ENCODE measurements at places on chromosomes 11 and 22.
A peak's percentile ranks its signal among the peaks of the same experiment; 100 is the strongest.

DNA sequence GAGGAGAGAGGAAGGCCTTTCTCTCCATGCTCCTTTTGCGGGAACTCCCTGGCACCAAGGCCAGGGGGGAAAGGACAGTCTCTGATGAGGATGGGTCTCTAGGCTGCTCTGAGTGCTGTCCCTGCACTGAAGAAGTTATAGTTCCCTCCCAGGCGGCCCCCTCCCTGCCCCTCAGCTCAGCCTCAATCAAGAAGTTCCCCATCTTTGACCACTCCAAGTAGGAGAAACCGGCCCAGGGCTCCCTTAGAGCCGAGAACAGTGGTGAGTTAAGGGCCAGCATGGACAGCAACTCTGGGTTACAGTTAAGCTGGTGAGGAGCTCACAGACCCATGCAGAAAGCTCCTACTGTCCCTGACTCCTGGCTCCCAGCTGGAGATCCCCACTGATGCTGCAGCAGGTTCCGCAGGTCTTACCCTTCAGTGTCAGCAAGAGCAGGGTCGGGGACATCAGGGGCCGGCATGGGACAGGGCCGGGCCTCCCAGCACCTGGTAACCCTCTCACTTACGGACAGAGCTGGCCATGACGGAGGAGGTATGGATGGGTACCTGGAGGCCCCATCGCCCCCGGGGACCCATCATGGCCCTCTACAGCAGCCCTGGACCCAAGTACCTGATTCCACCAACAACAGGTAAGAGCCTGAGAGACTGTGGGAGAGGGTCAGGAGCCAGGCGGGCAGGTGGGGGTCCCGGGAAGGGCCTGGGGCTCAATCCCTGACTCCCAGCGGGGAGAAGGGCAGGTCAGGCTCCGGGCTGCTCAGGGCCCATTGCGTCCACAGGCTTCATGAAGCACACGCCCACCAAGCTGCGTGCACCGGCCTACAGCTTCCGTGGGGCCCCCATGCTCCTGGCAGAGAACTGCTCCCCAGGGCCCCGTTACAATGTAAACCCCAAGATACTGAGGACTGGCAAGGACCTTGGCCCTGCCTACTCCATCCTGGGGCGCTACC, 4.2 kb downstream of the SCGB1C1 start:
- no peak for DNase-seq

GRCh38 chr11:67523556-67524479, 572 bp upstream of the CABP2 start:
- DNase-seq: no peak

- no peak for DNase-seq
Measured at GRCh38 chr22:46617986-46618647, 2.1 kb upstream of the GRAMD4 start.

- DNase-seq: no peak
Measured at GRCh38 chr22:19220867-19221266, 42.3 kb upstream of the SLC25A1 start.

GRCh38 chr22:42052765-42053164, 17.8 kb downstream of the NAGA start:
- DNase-seq: no peak

DNA sequence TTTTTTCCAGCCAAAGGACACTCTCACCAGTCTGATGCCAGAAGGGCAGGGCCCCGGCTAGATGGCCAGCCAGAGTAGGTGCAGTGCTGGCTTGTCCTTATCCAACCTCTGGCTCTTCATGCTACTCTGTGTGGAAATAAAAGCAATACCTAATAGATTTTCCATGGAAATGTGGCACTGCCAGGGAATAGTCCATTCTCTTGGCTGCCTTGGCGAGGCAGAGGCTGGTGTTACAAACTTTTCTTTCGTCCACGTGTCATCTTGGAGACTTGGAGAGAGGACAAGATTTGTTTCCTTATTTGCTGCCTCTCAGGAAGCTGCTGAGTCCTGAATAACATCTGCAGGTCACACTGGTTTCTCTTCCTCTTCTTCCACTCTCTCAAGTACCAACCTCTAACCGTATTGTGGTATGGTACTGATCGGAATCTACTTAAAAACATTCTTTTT, 17.2 kb upstream of the C1QTNF4 start:
- no peak for DNase-seq

DNA sequence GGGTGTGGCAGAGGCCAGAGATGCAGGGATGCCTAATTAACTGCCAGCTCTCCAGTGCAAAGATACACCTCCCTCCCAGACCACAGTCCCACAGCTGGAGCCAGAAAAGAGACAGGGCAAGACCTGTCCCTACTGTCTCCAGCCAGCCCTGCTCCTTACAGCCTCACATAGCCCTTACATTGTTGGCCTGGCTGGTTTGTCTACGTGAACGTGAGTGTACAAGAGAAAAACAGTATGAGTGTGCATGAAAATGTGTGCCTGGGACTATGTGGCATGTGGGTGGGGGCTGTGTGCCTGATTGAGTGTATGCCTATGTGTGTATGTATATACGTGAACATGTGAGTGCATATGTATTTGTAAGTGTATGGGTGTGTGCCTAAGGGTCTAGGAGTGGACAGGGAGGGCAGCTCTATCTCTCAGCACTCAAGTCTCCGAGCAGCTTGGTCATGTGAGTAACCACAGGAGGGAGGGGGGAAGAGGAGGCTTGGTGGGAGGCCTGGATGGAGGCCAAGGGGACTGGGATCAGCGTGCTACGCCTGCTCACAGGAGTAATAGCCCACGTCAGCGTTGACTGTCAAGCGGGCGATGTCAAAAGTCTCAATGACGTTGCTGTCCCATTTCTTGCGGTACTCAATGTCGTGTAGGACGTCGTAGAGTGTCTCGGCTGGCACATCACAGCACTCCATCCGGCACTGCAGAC, 6.6 kb upstream of the ARAP1 start:
- peak; percentile 83 for DNase-seq

- no peak for DNase-seq
Measured at GRCh38 chr11:118614511-118614910, 7.1 kb downstream of the PHLDB1 start.

- DNase-seq: peak; percentile 54
Measured at GRCh38 chr22:26681395-26681821, 24.0 kb downstream of the MIAT start.

GRCh38 chr11:68524681-68525080, 64.1 kb downstream of the PPP6R3 start:
- no peak for DNase-seq

DNA sequence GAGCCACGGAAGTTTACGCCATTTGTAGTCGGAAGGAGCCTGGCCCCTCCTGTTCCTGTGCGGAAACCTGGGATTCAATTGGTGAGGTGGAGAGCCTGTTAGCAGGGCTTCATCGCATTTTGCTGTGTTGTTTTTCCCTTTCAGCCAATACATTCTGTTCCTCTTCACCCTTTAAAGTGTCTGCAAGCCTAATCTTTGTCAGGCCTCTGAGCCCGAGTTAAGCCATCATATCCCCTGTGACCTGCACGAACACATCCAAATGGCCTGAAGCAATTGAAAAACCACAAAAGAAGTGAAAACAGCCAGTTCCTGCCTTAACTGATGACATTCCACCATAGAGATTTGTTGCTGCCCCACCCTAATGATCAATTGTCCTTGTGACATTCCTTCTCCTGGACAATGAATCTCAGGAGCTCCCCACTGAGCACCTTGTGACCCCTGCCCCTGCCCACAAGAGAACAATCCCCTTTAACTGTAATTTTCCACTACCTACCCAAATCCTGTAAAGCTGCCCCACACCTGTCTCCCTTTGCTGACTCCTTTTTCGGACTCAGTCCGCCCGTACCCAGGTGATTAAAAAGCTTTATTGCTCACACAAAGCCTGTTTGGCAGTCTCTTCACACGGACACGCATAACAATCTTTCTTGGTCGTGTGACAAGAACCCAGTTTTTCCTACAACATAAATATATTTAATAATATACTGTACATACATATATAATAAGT, 37.1 kb upstream of the MMP12 start:
- no peak for DNase-seq

DNA sequence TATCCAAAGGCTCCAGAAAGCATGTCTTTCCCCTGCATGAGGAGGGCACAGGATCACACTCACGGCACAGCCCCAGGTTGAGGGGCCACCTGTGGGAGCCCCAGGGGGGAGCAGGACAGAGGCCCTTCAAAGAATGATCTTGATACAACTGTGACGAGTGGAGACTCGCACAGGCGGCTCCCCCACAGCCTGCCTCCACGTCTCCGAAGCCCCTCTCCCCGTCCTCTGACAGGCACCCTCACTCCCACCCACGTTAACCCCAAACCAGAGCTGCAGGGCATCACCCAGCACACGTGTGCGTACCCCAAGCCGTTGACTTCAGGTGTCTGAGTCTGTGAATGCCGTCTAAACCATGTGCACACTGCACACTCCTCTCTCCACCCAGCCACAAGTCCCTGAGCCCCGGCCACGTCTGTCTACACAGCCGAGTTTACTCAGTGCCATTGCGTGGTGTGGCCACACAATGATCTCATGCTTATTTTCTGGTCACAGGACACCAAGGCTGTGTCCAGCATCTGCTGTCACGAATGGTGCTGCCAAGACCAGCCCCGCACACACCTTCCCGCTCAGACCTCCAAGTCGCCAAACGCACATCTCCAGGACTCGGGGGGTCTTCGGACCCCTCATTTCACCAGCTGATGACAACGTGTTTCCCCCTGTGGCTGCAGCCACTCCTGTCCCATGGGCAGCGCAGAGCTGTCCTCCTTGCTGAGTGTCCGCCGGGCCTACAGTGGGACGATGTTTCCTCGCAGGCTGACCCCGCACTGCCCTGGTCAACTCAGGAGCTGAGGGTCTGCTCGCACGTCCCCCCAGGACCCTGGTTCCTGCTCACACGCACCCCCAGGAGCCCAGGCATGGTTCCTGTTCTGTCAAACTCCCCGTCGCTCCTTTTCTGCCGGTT, 251.2 kb downstream of the BRD1 start:
- DNase-seq: no peak

DNA sequence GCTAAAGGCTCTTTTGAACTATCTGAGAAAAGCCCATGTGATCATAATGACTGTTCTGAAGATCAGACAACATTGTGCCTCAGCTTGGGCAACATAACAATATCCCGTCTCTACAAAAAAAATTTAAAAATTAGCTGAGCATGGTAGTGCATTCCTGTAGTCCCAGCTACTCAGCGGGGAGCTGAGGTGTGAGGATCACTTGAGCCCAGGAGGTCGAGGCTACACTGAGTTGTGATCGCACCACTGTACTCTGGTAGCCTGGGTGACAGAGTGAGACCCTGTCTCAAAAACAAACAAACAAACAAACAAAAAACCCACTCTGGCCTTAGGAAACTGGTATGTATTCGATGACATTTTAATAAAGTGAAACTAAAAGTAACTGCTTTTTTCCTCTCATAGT, 1526.8 kb upstream of the TENM4 start:
- DNase-seq: no peak

GRCh38 chr22:30307041-30307574, 17.8 kb upstream of the CASTOR1 start:
- DNase-seq: no peak

GRCh38 chr11:89016214-89016613, 49.6 kb downstream of the GRM5 start:
- no peak for DNase-seq

GRCh38 chr11:111081021-111081511, 164.5 kb upstream of the POU2AF2 start:
- no peak for DNase-seq

DNA sequence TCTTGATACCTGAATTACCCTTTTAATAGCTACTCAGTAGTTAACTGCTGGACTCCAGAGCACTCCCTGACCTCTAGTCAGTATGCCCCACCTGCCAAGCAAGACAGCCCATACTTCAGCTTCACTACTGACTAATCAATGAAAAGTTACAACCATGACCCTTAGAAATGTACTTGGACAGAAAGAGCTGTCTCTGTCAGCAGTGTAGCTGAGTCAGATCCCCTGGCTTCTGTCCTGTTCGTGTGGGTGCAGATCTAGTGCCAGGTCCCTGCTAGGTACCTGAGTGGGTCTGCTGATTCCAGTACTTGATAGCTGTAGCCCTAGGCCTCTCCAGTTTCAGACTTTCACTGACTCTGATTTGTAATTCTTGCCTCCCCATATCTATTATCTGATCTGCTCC, 265.8 kb upstream of the POU2AF2 start:
- no peak for DNase-seq

All from skeletal muscle cell (primary cell).